ENCODE measurements at places on chromosomes 12 and 14. TPM values are rescaled to one million over a fixed set of nuclear protein-coding genes. Genes with fewer than 3 reads are reported as not detected.

GRCh38 chr12:127803545-127803944 lies 463.4 kb upstream of the TMEM132C start:
- H3K27me3 ChIP-seq, result no peaks in the 10 kb centered on the region
- no peaks in the 10 kb centered on the region for H3K36me3 ChIP-seq
- DNase-seq, result no peak
- no peaks in the 10 kb centered on the region for H3K4me1 ChIP-seq
- no peak overlapping the region for H3K27ac ChIP-seq
- H3K4me3 ChIP-seq, result no peak overlapping the region

Gene USP44
- 21.1 TPM for total RNA-seq

GRCh38 chr12:116278667-116279066 lies 1.2 kb upstream of the MED13L start:
- no peak overlapping the region for H3K4me3 ChIP-seq
- DNase-seq, result no peak
- no peaks in the 10 kb centered on the region for H3K36me3 ChIP-seq
- peaks cover 26% of the 10 kb centered on the region for H3K4me1 ChIP-seq
- H3K27ac ChIP-seq, result no peak overlapping the region

DNA sequence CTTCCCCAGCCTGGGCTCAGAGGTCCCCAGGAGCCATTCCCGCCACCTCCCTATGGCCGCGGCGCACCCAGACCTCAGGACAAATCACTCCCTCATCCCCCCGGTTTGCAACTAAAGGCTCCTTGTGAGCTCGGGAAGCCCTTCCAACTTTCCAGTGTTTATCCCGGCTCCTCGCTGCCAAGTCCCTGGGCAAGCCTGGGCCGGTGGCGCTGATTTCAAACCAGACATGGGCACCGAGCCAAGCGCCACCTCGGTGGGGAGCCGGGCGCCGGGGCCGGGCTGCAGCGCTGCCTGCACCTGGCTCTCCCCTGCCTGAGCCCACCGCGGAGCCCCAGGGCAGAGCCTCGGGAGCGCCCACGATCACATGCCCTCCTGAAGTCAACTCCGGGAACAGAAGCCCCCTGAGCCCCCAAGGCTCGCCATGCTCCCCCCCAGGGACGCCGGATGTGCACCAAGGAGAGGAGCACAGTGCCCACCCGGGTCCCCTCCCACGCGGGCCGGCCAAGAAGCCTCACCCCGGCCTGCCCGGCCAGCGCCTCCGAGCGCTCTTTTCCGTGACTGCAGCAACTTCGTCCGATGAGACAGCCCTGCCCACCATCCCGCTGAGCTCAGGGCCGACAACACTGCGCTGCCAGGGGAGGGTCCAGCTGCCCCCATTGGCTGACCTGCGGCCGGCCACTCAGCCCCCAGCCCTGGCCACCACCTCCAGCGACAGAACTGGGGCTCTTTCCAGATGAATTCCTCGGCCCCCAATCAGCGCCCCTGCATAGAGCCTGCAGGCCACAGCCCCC lies 50.0 kb downstream of the NCOR2 start:
- DNase-seq, result peak; percentile 93
- H3K4me3 ChIP-seq, result no peak overlapping the region
- peaks cover 70% of the 10 kb centered on the region for H3K4me1 ChIP-seq
- no peaks in the 10 kb centered on the region for H3K27me3 ChIP-seq
- no peaks in the 10 kb centered on the region for H3K36me3 ChIP-seq

Gene ASB2
- 7.0 TPM for total RNA-seq

Gene APOF
- not detected for total RNA-seq

DNA sequence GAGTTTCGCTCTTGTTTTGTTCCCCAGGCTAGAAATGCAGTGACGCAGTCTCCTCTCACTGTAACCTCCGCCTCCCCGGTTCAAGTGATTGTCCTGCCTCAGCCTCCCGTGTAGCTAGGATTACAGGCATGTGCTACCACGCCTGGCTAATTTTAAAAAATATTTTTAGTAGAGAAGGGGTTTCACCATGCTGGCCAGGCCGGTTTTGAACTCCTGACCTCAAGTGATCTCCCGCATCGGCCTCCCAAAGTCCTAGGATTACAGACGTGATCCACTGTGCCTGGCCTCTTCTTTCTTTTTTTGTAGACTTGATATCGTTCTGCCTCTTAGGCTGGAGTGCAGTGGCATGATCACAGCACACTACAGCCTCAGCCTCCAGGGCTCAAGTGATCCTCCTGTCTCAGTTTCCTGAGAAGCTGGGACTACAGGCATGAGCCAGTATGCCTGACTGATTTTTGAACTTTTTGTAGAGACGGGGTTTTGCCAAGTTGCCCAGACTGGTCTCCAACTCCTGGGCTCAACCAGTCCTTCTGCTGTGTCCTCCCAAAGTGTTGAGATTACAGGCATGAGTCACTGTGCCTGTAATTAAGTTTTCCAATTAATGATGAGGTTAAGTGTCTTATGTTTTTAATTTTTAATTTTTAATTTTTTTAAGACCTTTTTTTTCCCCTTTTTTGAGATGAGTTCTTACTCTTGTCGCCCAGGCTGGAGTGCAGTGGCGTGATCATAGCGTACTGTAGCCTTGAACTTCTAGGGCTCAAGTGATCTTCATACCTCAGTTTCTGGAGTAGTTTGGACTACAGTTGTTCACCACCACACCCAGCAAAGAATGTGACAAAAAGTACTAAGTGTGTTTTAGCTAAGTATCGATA lies 10.2 kb downstream of the RCOR1 start:
- H3K4me3 ChIP-seq, result no peak overlapping the region
- H3K36me3 ChIP-seq, result no peaks in the 10 kb centered on the region
- H3K4me1 ChIP-seq, result peaks cover 7% of the 10 kb centered on the region
- DNase-seq, result no peak
- H3K27me3 ChIP-seq, result no peaks in the 10 kb centered on the region
- no peak overlapping the region for H3K27ac ChIP-seq

DNA sequence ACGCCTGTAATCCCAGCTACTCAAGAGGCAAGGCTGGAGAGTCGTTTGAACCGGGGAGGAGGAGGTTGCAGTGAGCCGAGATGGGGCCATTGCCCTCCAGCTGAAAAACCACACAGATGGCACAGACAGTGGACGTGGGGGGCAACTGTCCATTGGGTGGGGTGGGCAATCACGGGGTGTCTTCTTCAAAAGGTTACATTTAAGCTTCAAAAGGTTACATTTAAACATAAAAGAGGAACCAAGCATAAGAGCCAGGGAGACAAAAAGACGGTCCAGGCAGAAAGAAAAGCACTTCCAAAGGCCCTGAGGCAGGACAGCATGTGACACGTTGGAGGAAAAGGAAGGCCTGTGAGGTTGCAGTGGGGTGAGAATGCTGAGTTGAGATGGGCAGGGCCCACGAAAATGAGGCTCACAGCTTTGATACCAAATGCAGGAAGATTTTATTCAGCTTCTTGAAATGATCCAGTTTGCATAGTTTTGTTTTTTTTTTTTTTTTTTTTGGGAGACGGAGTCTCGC lies 10.7 kb downstream of the SCARB1 start:
- no peaks in the 10 kb centered on the region for H3K27me3 ChIP-seq
- DNase-seq, result no peak
- H3K4me1 ChIP-seq, result peaks cover 27% of the 10 kb centered on the region

- DNase-seq, result no peak
- H3K27me3 ChIP-seq, result no peaks in the 10 kb centered on the region
- H3K27ac ChIP-seq, result no peak overlapping the region
- no peaks in the 10 kb centered on the region for H3K4me1 ChIP-seq
- H3K4me3 ChIP-seq, result no peak overlapping the region
These were observed 4.9 kb downstream of the KRT5 start for GRCh38 chr12:52515319-52515646.

DNA sequence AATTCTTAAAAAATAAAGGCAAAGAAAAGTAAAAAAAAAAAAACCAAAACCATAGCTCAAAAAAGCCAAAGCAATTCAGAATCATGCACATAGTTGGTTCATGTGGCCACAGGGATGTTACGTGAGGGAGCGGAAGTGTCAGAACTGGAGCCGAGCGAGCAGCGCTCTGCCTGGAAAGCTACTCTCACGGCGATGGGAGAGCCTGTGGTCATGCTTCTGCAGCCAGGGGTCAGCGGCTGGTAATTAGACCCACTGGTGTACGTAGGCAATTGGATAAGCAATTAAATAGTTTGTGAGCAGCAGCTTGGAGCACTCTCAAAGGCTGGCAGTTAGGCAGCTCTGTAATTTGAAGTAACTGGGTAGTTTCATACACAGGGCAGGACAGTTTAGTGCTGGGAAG lies 58.1 kb downstream of the TRHDE start:
- H3K27ac ChIP-seq, result no peak overlapping the region
- no peaks in the 10 kb centered on the region for H3K4me1 ChIP-seq
- no peaks in the 10 kb centered on the region for H3K36me3 ChIP-seq
- H3K27me3 ChIP-seq, result no peaks in the 10 kb centered on the region
- no peak for DNase-seq

Gene GOLGA5
- total RNA-seq, result 27.8 TPM

GRCh38 chr12:86929962-86930361 lies 673.8 kb upstream of the MGAT4C start:
- no peak overlapping the region for H3K4me3 ChIP-seq
- no peak overlapping the region for H3K27ac ChIP-seq
- no peaks in the 10 kb centered on the region for H3K36me3 ChIP-seq
- no peaks in the 10 kb centered on the region for H3K27me3 ChIP-seq

Data from body of pancreas (tissue), 4 donors.